ENCODE measurements at places on chromosomes 4 and X.

DNA sequence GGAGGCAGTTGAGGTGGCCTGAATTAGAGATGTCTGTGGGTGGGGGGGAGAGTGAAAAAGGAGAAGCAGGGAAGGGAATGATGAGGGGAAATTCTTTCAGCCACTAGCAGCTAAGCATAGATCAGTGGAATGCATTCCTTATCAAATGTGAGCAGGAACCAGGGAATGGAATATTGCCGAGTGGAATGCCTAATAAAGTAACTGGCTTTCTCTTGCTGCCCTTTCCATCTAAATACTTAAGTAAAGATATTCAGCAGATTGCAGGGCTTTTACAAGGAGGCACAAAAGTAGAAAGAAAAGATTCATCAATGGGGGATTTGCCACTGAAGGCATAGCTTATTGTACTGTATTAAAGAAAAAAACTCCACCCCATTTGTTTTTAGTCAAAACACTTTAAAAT lies 263.0 kb upstream of the RPS6KA3 start:
- no peak for DNase-seq

DNA sequence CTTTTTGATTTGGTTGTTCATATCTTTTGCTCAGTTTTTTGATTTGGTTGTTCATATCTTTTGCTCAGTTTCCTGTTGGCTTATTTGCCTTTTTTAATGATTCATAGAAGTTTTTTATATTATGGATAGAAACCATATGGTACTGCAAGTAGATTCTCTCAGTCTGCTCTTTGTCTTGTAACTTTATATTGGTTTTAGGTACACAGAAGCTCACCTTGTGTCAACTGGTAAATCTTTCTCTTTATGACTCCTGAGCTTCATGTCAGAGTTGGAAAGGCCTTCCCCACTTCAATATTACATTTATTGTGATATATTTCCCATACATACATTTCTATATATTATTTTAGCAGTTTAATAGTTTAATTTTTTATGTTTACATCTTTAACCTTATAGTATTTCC lies 8.2 kb upstream of the VGLL1 start:
- DNase-seq, result no peak

GRCh38 chrX:140163371-140164159 lies 198.2 kb upstream of the CXorf66 start:
- no peak for DNase-seq

DNA sequence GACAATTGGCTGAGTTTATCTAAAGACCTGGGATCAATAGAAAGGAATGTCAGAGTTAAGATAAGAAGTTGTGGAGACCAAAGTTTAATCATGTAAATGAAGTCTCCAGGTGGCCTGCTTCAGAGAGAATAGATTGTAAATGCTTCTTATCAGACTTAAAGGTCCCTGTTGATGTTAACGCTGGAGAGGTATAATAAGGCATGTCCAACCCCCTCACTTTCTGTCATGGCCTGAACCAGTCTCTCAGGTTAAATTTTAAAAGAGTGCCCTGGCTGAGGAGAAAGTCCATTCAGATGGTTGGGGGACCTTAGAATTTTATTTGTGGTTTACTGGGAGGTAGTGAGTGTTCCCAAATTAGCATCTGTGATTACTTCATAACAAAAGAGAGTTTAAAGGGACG lies 86.7 kb downstream of the AKAP4 start:
- no peak for DNase-seq

DNA sequence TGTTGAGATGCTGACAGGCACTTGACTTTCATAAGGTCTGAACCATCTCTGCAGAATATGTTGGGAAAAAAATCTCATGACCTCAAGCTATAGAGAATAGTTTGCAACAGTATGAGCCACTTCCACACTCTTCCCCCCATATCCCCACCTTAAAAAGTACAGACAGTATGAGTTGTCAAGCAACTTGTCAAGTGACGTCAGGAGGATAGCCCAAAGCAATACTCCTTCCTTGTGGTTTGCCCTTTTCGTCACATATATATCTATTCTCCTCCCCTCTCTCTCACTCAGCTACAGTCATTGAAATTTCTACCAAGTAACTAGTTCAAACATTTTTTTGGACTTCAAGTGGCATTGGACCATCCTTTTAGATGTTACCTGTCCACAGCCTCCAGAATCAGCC lies 67.7 kb downstream of the MCF2 start:
- no peak for DNase-seq

DNA sequence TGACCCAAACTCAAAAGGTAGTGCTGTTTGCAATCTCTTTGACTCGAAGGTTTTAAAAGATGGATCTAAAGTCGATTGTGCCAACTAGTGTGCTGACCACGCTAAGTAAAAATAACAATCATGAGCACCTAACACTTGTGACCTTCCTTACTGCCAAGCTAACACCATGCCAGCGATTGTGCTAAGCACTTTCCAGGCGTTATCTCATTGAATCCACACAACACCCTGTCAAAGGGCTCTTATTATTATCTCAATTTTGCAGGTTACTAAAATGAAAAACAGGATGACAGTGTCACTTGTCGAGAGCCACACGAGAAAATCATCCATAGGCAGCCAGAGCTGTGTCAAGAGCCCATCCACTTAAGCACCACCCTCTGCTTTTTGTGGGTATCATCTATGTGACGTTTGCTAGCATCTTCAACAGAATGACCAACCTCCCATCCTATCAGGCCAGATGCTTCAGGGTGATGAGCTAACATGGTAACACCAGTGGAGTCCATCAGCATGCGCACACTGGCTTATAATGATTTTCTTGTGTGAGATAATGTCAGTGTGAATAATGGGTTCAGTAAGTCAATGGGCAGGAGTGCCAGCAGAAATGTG lies 893 bp upstream of the GAB3 start:
- no peak for DNase-seq

DNA sequence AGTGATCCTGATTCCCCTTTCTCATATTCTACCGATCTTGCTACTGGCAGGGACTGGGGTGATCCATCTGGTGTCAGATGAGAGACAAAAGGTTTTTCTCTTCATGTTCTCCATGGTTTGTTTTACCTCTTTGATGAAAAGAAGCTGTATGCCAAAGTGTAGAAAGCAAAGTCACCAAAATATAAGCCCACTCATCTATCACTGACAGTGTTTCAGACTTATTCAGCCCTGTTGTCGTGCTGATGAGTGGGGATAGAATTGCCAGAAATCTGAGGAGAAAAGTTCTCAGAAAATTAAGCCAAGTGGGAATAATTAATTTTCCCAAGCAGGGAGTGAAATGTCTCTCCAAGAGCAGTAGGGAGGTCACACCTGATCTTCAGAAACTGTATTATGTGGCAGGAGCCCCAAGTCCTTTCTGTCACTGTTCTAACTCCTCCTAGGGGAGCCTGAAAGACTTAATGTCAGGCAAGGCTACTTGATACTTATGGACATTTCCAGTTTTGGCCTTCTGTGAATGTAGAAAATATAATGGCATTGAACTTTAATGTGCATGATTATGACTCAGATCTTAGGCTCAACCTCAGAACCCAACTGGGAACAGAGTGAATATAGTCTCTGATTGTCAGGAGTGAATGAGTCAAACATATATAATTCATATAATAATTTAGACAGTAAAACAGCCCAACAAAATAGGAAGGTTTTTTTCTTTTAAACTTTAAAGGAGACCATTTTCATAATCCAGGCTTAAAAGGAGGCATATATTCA lies 298.1 kb downstream of the ANKRD50 start:
- no peak for DNase-seq

GRCh38 chr4:34486461-34487363 lies 1757.6 kb downstream of the ARAP2 start:
- no peak for DNase-seq

GRCh38 chr4:38275331-38276100 lies 315.3 kb downstream of the PTTG2 start:
- DNase-seq, result no peak

DNA sequence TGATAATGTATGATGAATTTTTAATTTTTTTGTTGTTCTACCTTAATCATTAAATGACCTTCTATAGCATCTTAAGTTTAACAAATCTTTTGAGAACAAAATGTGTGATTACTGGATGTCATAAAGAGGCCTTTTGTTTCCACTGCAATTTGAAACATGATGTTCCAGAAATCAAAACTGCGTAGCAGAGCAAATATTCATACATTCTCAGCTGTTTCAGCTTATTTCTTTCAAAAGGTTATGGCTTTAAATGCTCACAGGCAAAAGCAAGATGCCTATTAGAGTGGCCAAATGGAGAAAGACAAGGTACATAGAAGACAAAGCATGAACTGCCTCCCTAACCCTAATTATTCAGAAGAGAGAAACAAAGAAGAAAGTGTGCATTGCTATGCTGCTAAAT lies 233.0 kb upstream of the SLC7A11 start:
- no peak for DNase-seq

GRCh38 chrX:48747415-48748016 lies 14.0 kb upstream of the GLOD5 start:
- no peak for DNase-seq

- no peak for DNase-seq
Observed at GRCh38 chr4:71402616-71403015, 63.8 kb downstream of the SLC4A4 start.

- DNase-seq, result no peak
Observed at GRCh38 chr4:154389148-154389547, 102.5 kb downstream of the DCHS2 start.

- DNase-seq, result no peak
Observed at GRCh38 chrX:41952102-41952501, 28.7 kb upstream of the CASK start.

GRCh38 chr4:143512978-143513313 lies 556 bp upstream of the SMARCA5 start:
- no peak for DNase-seq

- DNase-seq, result no peak
Observed at GRCh38 chr4:27068151-27068867, 207.7 kb downstream of the STIM2 start.

DNA sequence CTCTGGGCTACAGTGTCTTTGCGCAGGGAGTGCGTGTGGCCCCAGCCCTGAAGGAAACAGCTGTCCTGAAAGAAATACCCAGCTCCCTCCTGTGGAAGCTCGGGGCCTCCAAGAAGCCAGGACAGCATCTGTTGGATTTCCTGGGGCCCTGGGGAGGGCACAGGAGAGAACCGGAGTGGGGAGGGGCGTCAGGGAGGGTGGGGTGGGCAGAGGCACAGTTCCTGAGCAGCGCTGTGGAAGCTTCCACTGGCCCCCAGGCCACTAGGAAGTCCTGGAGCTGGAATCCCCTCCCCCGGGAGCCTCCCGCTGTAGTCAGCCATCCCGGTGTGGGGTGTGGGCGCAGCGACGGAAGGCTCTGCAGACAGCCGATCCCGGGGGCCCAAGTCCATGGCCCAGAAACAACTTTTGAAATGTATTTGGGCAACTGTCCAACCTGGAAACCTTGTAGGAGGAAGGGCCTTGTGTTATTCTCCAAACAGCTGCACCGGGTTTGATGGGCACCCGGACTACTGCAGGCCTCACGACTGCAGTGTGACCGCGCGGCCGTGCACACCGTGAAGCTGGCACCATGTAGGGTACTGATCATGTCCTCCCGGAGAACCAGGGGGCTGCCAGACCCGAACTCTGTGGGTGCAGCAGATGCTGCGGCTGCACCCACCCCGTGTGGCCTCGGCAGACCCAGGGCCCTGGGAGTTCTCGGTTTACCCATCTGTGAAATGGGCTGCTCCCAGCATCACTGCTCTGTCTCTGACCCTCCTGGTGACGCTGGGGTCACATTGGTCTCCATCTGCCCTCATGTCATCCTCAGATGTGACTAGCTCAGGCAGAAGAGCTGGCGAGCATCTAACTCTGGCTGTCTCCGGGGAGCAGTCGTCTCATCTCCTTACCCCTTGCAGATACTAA lies 68.5 kb upstream of the HMX1 start:
- no peak for DNase-seq

DNA sequence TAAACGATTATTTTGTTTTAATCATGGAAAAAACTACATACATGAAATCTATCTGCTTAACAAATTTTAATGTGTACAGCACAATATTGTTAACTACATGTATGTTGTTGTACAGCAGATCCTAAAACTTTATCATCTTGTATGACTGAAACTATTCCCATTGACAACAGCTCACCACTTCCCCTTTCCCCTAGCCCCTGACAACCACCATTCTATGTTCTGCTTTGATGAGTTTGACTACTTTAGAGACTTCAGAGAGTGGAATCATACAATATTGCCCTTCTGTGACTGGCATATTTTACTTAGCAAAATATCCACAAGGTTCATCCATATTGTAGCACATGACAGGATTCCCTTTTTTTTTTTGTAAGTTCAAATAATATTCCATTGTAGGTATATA lies 185.9 kb downstream of the CFAP299 start:
- DNase-seq, result no peak

GRCh38 chr4:147913137-147913536 lies 181.2 kb downstream of the ARHGAP10 start:
- DNase-seq, result no peak

DNA sequence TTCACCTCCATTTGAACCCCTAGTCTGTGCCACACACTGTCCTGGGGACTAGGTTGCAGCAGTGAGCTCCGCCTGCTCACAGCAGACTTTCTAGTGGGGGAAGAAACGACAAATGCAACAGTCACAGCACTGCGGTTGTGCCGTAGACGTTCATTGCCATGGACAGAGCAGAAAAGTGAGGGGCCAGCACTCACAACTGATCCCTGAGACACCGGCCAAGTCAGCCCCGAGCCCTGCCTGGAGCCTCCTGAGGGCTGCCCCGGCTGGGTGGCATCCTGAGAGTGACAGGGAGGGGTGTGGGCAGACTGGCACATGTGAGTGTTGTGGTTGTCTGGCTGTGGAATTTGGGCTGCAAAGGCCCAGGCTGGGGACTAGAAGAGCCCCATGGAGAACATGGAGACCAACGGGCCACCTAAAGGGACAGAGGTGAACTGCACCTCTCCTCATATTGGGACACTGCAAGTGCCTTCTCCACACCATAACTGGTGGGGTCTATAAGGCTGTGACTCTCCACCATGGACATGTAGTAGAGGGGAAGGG lies 4.6 kb downstream of the DUSP9 start:
- DNase-seq, result no peak

GRCh38 chr4:156053174-156053573 lies 99.5 kb upstream of the CTSO start:
- DNase-seq, result no peak

GRCh38 chr4:147371661-147372060 lies 109.2 kb upstream of the EDNRA start:
- DNase-seq, result no peak

- DNase-seq, result no peak
Observed at GRCh38 chrX:126820700-126821420, 1.3 kb downstream of the PRR32 start.

DNA sequence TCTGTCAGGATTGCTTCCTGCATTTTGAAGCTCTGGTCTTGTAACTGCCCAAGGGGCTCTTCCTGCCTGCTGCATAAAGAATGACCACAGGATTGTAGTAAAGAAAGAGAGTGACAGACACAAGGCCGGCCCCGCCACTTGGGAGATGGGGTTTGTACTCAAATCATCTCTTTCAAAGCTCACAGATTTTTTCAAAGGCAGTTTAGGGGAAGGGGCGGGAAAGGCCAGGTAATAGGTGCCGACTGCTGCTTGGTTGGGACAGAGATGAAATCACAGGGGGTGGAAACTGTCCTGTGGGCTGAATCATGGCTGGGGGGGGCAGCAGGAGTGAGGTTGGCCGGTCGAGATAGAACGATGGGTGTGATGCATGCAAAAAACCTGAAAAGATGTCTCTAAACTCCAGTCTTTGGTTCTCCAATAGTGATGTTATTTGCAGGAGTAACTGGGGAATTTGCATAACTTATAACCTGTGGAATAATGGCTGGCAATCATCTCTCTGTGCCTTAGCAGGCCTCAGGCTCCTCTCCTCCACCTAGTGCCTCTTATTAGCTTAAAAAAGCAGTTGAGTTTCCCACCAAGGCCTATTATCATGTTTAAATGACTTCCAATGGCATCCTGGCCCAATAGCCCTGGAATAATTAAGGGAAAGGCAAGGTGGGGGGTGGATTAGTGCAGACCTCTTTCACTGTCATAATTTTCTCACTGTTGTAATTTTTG lies 778.4 kb upstream of the FRG1 start:
- no peak for DNase-seq
